Esophagus squamous epithelium (tissue), 5 donors: ENCODE measurements at places on chromosomes 7 and 10. TPM values are rescaled to one million over a fixed set of nuclear protein-coding genes. Genes with fewer than 3 reads are reported as not detected.

DNA sequence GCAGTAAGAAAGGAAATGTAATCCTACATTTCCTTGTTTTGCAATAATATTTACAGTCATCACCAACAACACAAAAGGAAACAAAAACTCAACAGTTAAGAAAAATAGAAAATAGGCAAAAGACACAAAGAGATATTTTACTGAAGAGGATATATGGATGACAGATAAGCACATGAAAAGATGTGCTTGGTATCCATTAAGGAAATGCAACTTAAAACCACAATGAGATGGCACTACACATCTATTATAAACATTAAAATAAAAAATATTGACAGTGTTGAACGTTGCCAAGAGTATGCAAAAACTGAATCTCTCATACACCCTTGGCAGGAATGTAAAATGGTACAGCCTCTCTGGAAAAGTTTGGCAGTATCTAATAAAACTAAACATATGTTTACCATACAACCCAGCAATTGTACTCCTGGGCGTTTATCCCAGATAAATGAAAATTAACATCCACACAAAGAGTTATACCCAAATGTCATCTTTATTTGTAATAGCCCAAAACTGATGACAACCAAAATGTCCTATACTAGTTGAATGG lies 5.4 kb downstream of the CEP41 start:
- H3K27ac ChIP-seq = no peak overlapping the region
- H3K27me3 ChIP-seq = no peaks in the 10 kb centered on the region
- H3K4me1 ChIP-seq = peaks cover 32% of the 10 kb centered on the region
- DNase-seq = no peak
- no peaks in the 10 kb centered on the region for H3K36me3 ChIP-seq

DNA sequence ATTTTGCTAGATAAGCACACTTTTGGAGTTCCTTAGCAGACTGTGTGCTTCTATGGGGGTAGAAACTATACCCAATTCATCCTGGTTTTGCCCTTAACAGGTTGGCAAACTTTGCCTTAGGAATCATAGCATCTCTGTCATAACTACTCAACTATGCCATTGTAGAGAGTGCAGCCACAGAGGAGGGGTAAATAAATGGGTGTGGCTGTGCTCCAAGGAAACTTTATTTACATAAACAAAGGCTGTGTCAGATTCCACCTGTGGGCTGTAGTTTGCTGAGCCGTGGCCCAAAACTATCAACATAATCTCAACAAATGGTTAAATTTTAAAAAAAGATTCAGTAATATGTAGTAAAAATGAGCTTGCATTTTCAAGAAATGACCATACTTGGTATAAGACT lies 51.6 kb upstream of the LAMB1 start:
- no peaks in the 10 kb centered on the region for H3K27me3 ChIP-seq
- no peaks in the 10 kb centered on the region for H3K36me3 ChIP-seq
- H3K4me3 ChIP-seq = no peak overlapping the region
- H3K4me1 ChIP-seq = no peaks in the 10 kb centered on the region
- H3K27ac ChIP-seq = no peak overlapping the region

- no peaks in the 10 kb centered on the region for H3K4me1 ChIP-seq
- H3K27ac ChIP-seq = no peak overlapping the region
- H3K27me3 ChIP-seq = no peaks in the 10 kb centered on the region
- H3K4me3 ChIP-seq = no peak overlapping the region
These were observed 188.4 kb downstream of the POLR1F start for GRCh38 chr7:19520392-19520791.

- no peak overlapping the region for H3K27ac ChIP-seq
- H3K4me3 ChIP-seq = no peak overlapping the region
- H3K27me3 ChIP-seq = no peaks in the 10 kb centered on the region
These were observed 53.0 kb upstream of the EBF3 start for GRCh38 chr10:130016993-130017630.

GRCh38 chr7:25031007-25031406 lies 51.0 kb upstream of the OSBPL3 start:
- H3K4me1 ChIP-seq = peaks cover 11% of the 10 kb centered on the region
- no peak overlapping the region for H3K27ac ChIP-seq
- H3K27me3 ChIP-seq = peaks cover 3% of the 10 kb centered on the region
- no peaks in the 10 kb centered on the region for H3K36me3 ChIP-seq
- no peak overlapping the region for H3K4me3 ChIP-seq
- DNase-seq = peak; percentile 2

Gene CALHM3
- total RNA-seq = not detected

Gene SCD
- total RNA-seq = 46.7 TPM
